ENCODE measurements at places on chromosomes 12 and 14.
A peak's percentile ranks its signal among the peaks of the same experiment; 100 is the strongest.

GRCh38 chr12:50659260-50659659 is 104.6 kb upstream of the ATF1 start:
- no peak for DNase-seq

GRCh38 chr12:26786865-26787514 is 46.0 kb downstream of the ITPR2 start:
- no peak for DNase-seq

GRCh38 chr12:131348646-131349045 is 362.2 kb upstream of the SFSWAP start:
- no peak for DNase-seq

GRCh38 chr12:27014859-27015729 is 910 bp upstream of the TM7SF3 start:
- no peak for DNase-seq

- DNase-seq = no peak
Measured at GRCh38 chr14:73467377-73467776, 9.0 kb upstream of the NUMB start.

- no peak for DNase-seq
Measured at GRCh38 chr12:132593521-132593920, 16.9 kb downstream of the LRCOL1 start.

GRCh38 chr12:103632554-103633216 is 45.6 kb downstream of the STAB2 start:
- DNase-seq = peak; percentile 11

DNA sequence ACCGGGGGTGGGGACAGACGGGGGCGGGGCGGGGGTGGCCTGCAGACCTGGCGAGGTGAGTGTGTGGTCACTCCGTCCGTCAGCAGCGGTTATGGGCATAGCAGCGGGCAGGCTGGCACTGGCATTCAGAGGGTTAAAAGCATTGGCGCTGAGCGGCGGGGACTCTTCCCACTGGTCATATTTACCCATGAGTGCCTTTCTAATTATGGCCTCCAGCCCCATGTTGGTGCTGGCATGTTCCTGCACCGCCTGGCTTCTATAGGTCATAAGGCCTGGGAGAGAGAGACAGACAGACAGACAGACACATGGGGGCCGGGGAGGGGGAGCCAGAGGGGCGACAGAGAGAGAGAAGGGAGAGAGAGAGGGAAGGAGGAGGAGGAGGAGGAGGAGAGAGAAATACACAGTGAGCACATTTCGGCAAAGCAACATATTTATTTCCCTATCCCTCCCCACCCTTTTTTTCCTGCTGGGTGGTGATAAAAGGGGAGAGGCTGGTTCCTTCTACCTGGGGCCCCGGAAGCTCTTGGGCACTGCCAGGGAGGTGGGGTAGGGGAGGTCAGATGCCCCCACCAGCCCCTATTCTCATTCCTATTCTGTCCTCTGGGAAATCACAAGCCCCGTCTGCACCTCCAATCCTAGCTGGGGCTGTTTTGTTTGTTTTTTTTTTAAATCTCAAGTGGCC is 32.6 kb downstream of the RFLNA start:
- DNase-seq = peak; percentile 36

DNA sequence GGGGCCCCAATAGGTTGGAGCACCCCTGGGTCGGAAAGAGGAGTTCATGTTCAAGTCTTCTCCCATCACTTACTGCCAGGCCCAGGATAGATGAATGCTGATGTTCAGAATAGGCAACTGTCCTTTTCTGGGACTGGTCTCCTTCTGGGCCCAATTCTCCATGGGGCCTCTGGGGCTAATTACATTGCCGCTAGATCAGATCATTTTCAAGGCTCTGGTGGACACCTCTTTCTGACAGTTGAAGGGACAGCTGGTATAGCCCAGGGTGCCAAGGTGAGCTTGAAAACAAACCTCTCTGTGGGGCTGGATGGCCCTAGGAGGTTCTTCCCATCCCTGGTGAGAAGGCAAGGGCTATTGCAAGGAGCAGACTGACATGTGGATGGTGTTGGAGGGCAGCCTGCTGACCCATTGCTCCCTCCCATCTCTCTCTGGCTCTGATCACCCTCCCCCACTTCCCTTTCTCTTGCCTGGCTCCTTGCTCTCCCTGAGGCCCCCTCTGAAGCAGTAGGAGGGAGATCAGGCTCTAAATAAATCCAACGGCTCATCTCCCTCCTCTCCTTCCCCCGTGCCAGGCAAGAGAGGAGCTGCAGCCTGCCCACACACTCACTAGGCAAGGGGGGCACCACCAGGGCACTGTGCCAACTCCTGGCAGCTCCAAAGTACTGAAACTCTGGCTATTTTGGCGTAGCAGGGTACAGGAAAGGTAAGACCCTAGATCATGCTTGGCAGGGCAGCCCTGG is 1.9 kb downstream of the CACNB3 start:
- no peak for DNase-seq

GRCh38 chr12:91326058-91327027 is 143.7 kb upstream of the DCN start:
- peak; percentile 73 for DNase-seq

- no peak for DNase-seq
Measured at GRCh38 chr12:64412459-64412858, 8.3 kb downstream of the XPOT start.

GRCh38 chr14:86052868-86053267 is 522.9 kb downstream of the FLRT2 start:
- no peak for DNase-seq

DNA sequence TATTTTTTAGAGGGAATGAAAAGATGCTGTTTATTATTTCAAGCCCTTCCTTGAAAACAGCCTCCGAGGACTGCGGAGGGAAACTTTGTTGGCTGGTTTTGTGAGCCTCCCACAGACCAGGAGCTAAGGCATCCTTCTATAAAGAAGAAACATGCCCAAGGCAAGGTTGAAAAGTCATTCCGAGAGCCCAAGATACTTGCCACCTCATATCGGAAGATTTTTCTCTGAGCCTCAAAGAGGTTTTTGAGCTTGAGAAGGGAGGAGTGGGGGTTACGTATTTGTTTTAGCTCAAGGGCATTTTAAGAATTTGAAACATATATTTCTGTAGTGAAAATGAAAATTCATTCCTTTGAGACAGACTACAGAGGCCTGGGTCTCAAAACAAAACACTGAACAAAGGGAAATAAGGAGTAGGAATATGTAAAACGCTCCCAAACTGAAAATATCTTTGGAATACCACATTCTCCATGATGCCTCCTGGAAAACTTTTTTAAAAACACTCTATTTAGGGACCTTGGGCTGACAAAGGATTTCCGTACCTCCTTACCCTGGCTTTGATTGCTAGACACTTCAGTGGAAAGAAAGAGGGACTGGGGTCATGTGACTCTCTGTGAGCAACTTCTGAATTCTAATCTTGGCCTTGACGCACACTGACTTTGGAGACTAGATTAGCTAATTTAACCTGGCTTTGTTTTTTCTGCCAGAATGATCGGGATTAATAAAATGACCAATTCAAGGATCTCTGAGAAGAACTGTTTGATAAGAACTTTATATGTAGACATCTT is 180.9 kb downstream of the SRGAP1 start:
- no peak for DNase-seq

DNA sequence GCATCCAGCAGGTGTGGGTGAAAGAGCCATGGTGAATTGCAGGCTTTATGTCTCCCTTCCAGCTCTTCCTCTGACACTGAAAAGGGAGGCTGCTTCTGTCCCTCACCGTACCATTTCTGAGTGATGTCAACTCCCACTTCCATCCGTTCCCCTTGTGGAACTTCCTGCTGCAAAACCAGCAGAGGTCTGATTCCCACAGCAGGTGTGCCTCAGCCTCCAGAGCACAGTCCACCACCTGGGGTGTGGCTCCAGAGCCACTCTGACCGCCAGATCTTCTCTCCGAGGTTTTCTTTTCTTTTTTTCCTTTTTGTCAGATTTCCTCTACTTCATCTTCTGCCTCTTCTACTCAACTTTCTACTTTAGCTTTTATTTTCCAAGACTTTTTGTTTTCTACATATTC is 62.7 kb downstream of the CDC42BPB start:
- DNase-seq = no peak

DNA sequence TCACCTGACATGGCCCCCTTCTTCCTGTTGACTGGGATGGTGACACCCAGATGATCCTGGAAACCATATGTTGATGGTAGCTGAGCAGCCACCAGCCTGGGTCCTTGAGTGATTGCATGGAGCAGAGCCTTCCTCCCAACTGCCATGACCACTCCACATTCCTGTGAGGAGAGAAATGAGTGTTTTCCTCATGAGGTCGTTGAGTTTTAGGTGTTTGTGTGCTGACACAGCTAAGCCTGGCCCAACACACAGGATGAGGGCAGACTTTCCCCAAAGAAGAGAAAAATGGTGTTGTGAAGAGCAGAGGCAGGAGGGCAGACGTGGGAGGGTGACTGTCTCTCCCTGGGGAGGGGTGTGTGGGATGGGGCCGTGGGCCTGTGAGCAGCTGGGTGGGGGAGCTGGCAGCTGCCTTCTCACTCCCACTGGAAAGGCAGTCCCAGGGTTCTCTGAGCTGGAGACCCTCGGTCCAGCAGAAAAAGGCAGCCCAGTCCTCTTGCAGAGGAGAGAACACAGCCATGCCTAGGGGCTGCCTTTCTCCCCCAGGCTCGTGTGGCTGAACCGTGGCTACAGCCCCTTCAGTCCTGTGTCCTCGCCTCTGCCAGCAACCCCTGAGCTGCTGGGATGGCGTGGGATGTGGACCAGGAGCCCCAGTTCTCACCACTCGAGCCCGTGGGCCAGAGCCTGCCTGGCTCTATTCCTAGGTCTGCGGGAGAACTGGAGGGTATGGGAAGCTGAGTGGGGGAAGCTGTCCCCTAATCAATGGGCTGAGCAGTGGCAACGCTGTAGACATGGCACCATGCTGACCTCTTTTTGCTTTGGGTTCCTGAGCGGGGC is 257.0 kb downstream of the ADGRD1 start:
- DNase-seq = no peak

GRCh38 chr14:99899578-99900178 is 106.5 kb downstream of the EML1 start:
- no peak for DNase-seq

GRCh38 chr12:67442896-67443295 is 173.7 kb downstream of the CAND1 start:
- no peak for DNase-seq

DNA sequence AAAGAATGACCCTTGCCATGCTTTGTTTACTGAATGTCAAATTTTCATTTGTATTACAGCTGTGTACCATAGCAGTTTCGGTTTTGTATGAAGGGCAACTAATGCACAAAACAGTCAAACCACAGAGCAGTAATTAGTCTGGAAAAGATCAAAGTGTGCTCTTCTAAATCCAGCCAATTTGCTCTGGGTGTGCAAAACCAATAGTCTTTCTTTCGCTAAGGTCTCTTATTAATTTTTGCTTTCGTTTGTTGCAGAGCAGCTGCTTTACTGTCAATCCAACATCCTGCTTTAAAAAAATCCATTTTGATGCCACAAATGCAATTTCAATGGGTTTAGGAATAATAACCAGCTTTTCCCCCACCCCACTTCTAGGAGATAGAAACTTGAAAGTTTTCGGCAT is 114.2 kb downstream of the BRMS1L start:
- no peak for DNase-seq
